Epithelial cell of proximal tubule (primary cell): ENCODE measurements at places on chromosomes 2 and 18.

DNA sequence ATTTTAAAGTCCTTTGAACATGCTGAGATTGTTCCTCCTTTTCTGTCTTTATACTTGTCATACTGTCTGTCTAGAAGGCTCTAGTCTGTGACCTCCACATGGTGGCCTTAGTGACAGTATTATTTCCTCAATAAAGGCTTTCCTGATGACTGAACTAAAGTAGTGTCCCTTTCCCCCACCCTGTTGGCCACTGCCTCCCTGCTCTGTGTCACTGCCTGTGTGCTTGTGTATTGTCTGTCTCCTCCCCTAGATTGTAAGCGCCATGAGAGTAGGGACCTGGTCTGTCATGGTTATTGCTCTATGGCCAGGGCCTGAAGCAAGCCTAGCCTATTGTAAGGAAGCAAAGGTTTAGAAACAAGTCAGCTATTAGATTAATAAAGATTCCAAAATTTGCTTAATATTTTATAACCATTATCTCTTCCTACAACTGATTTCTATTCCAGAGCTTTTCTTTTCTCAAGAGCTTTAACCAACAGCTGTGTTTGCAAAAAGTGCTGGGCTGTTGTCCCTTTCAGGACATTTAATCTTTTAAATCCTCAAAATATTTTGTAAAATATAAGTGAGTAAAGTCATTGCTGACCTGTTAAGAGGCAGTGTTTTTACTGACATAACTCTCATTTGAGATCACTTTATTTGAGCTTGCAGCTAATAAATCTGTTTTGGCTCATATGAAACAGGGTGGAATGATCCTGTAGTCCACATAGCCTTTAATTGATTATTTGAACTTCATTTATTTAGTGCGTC lies 35.5 kb downstream of the DIS3L2 start:
- DNase-seq = no peak

GRCh38 chr2:160270571-160271113 lies 70.6 kb upstream of the ITGB6 start:
- no peak for DNase-seq

DNA sequence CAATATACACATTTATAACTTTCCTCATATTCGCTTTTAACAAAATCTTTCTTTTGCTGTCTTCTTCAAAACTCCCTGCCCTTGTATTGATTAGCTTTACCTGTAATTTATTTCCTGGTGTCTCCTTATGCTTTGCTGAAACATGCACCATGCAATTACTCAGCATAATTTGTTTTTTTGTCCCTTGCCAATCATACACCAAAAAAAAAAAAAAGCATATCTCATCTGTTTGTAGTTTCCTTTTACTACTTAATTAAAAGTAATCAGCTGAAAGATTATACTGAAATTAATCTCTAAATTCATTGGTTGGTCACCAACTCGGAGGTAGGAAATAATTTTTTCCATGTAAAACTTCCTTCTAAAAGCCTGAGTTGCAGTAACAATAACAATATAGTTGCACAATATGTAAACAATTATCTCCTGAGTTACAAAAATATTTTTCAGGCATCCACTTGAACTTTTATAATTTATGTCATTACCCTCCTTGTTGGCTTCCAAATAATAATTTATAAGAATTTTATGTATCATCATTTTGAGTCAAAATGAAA lies 53.0 kb upstream of the ROCK1 start:
- DNase-seq = no peak

DNA sequence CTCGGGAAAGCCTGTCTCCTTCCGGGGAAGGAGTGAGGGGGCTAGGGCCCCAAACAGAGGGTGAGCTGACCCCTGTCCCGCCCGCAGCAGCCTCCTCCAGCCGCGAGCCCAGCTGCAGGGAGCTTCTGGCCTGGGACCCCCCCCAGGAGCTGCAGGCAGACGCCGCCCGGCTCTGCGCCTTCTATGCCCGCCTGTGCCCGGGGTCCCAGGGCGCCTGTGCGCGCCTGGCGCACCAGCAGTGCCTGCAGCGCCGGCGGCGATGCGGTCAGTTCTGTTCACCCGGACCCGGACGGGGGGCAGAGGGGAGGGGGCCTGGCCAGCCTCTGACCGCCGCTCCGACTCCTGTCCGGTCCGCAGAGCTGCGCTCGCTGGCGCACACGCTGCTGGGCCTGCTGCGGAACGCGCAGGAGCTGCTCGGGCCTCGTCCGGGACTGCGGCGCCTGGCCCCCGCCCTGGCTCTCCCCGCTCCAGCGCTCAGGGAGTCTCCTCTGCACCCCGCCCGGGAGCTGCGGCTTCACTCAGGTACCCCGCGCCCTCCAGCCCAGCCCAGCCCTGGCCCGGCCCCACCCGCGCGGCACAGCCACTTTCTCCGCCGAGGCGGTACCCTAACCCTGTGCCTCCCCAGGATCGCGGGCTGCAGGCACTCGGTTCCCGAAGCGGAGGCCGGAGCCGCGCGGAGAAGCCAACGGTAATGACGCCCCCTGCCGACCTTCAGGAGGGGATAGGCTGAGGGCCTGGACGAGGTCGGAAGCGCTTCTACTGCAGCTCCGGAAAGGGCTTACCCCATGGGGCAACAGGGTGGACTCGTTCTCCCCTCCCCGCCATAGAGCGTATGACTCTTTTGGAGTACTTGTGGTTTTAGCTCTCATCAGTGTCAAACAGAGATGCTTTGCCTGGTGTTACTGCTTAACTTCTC lies 2.0 kb upstream of the CHRND start:
- DNase-seq = no peak

DNA sequence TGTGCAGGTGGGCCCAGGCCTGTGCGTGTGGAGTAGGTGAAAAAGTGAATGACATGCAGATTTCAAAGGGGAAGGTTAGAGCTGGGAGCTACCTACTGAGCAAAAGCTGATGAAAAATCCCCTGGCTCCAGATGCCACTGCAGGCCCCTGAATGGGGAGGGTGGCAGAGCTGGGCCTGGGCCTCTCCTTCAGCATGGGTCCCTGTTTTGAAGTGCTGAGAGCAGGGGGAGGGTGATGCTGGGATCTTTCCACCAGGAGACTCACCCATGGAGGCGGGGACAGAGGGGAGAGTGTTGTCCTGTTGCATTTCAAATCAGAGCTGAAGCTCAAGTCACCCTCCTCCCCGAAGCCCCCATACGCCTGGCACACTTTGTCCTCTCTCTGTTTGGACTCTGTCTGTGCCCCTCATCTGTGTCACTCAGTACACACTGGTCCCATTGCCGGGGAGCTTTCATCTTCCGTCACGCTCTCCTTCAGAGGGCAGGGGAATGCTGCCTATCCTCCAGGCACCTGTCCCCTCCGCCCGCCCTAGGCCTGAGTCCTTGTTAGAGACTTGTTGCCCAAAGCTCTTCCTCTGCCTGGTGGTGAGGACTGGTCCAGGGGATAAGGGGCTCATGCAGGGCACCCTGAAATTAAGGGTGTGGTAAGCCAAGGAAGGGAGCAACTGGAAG lies 206.6 kb downstream of the HAUS1 start:
- no peak for DNase-seq

DNA sequence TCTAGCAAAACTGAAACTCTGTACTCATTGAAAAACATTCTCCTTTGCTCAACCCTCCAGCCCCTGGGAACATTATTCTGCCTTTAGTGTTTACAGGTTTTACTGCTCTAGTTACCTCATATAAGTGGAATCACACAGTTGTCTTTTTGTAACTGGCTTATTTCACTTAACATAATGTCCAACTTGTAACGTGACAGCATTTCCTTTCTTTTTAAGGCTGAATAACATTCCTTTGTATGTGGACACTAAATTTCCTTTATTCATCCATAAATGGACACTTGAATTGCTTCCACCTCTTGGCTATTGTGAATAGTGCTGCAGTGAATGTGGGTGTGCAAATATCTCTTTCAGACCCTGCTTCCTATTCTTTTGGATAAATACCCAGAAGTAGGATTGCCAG lies 144.9 kb downstream of the ACTR3 start:
- DNase-seq = no peak

- DNase-seq = no peak
These were observed 63.2 kb downstream of the KCMF1 start for GRCh38 chr2:85034158-85034557.

DNA sequence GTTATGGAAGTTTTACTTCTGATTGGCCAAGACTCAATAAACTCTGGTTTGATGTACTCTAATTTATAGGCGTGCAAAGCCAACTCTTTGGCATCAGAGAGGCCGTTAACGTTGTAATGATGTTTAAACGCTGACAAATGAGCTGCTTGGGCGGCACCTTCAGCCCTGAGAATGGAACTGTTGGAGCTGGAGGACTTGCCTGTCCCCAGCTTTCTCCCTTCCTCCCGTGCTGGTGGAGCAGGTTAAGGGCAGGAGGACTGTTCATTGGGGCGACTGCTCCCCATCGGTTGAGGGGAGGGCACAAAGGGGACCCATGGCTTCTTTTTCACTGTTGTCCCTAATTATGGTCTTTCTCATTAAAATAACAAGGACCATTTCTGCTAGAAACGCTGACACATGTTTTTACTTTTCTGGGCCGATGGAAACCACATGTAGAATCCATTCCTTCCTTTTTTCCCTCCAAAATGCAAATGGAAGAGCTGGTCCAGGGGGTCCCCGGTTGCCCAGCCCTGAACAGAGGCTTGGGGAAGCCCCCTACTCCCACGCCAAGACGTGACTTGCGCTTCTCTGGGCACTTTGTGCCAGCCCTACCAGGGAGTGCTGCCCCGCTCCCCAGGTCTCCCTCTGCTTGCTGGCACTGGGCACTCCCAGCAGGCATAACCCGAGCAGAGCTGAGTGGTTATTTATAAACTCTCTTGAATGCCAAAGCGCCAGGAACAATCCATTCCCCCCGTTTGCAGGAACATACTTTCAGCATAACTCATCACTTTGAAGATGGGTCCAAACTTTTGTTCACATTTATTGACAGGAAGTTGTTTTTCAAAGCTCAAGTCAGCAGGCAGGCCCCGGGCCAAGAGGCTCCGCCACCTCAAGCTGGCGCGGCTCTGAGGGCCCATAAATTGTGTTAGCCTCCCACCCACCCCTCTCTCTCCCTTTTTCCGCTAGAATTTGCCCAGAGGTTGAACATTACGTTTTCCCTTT lies 170.1 kb downstream of the ASB1 start:
- DNase-seq = peak; percentile 94

DNA sequence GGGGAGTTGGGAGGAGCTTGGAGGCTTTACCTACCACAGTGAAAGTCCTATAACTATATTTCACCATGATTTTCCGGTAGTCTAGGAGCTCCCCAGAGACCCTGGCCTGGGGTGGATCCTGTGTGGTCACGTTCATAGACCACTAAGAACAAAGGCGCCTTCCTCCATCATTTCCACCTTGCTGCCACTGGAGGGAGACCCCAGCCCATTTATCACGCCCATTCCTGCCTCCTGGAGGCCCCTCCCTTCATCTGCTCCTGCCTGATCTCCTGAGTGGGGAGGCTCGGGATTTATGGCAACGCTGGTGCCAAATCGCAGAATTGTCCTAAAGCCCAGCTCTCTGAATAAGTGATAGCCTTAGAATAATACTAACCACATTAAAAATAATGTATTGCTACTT lies 507.6 kb upstream of the SPHKAP start:
- DNase-seq = no peak
